Naive B cell (primary cell): ENCODE measurements at places on chromosomes 1 and 21. TPM values are rescaled to one million over a fixed set of nuclear protein-coding genes. Genes with fewer than 3 reads are reported as not detected.

- DNase-seq, result peak; percentile 25
Observed at GRCh38 chr1:230977761-230978490, 735 bp downstream of the TTC13 start.

Gene RPE65
- not detected for polyA plus RNA-seq

GRCh38 chr1:108961752-108962486, 1.4 kb downstream of the CLCC1 start:
- no peak for DNase-seq

Gene GCSAML
- 0.15 TPM for polyA plus RNA-seq

DNA sequence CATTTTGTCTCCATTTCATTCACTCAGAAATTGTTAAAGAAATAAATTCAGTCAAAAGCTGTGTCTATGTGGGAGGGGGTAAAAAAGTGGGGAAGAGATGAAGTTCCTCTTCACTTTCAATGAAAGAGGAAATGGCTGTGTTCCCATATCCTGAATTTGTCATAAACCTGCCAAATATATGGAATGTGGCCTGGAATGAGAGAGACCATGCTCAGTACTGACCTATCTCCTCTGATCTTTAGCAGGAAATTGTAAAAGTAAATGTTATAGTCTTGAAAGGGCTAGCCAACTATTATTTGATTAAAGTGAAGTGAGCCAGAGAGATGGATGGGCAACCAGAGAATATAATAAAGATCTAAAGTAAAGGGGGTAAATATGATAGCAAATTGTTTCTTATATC, 130.3 kb upstream of the C21orf91 start:
- DNase-seq, result no peak
